Activated CD4-positive, alpha-beta T cell treated with anti-CD3 and anti-CD28 coated beads, Interleukin-10, Interleukin-2, amounts not matched to agents 100 ng/mL and 50 ng/mL, durations not matched to agents 16 hours and 8 hours (primary cell): ENCODE measurements at places on chromosomes 7 and 10.
A peak's percentile ranks its signal among the peaks of the same experiment; 100 is the strongest.

DNA sequence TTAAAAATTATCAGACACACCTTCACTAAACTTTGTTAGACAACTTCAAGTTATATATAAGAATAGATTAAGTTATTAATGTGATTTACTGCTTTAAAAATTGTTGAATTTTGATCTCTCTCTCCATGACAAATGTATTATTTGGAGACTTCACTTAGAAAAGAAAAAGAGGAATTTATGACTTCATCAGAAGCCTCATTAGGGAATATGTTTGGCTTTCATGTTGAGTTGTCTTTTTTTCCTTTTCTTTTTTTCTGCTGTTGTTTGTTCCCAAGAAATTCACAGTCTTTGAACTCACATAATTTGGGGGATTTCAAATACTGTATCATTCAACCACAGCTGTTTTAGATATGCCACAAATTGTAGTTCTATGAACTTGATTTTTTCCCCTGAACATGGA lies 149.5 kb downstream of the PPP1R9A start:
- DNase-seq: no peak

DNA sequence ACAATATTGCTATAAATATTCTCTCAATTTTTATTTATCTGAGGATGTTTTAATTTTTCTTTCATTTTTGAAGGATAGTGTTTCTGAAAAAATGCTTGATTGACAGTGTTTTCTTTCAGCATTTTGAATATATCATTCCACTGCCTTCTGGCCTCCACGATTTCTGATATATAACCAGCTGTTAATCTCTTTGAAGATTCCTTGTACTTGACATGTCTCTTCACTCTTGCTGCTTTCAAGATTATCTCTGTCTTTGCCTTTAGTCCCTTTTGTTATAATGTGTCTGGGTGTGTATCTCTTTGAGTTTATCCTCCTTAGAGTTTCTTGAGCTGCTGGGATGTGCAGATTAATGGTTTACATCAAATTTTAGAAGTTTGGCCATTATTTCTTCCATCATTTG lies 22.8 kb upstream of the DNAJC1 start:
- DNase-seq: no peak

DNA sequence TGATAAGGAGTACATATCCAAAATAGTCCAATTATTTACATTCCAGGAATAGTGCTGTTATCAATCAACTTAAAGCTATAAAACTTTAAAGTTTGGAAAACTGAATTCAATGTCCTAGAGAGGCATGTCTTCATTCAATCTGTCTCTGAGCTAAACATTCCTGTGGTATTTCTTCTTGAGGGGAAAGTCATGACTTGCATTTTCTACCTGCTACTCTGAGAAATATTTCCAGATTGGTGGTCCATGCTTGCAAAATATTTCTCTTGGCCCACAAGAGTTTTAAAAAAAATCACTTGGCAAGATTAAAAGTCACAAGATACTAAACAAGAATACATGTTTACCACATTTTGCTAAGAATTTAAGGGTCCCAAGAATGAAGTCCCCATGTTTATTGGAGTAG lies 63.6 kb upstream of the HGF start:
- DNase-seq: no peak

GRCh38 chr7:128879939-128880746 lies 17.5 kb downstream of the ATP6V1F start:
- no peak for DNase-seq

DNA sequence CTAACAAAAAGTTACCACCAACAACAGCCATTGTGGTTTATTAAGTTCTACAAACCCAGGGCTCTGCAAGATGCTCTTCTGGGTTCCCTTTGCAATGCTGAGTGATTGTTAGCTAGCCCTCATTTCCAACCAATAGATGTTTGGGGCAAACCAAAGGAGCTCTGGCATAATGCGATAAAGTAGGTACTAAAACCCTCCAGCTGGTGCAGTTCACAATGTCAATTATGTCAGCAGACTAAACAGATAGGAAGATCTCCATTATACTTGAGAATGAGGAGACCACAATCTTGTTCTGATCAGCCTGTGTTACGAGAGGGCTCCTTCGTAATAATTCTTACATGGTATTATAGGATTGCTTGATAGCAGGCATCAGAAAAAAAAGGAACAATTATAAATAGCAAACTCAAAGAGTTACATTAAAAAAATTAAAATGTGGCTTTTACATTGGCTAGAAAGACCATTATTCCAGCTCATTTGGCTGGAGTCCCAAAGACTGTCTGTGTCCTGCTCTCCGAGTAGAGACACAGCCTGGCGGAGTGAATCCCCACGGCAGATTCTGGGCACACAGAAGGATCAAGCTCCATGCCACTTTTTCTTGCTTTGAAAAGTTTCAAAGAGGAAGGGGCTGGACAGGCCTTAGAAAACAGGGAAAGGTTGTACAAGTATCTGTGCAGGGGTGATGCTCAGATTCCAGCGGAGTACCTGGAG lies 93.8 kb downstream of the ZRANB1 start:
- DNase-seq: no peak

DNA sequence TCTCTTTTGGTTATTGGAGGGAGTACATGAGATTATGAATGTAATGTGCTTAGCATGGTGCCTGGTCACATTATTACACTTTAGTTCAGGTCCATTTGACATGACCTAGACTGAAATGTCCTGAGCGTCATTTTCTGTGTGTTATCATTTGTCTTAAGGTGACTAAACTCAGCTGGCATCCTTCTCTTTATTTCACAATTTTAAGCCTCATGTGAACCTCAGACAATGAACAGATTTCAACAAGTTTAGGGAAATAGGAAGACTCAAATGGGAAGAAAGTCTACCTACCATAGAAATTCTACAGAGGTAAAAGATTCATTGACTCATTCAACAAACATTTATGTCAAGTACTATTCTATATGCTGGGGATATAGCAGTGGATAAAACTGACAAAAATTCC lies 70.2 kb upstream of the EXOC6 start:
- DNase-seq: no peak

- DNase-seq: peak; percentile 19
These were observed 14.3 kb downstream of the EIF4EBP2 start for GRCh38 chr10:70418229-70418628.

DNA sequence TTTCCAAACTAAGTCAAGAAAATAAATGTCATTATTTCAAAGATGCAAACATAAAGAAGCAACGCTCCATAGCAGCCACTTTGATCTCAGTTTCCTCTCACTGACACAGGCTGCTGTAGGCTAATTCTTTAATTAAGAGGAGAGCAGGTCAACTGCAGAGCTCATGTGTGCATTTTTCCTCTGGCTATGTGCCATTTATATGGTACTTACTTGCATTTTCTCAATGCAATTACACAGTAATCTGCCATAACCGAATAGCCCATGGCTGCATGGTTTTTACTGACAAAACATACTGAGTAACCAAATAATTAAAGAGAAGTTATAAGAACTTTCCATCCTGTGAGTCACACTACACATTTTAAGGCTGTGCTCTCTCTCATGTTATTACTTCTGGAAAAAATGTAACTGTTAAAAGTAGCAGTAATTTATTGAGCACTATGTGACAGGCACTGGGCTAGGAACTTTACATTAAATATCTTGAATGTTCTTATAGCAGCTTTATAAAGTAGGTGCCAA lies 122.0 kb downstream of the ELAPOR2 start:
- DNase-seq: no peak

DNA sequence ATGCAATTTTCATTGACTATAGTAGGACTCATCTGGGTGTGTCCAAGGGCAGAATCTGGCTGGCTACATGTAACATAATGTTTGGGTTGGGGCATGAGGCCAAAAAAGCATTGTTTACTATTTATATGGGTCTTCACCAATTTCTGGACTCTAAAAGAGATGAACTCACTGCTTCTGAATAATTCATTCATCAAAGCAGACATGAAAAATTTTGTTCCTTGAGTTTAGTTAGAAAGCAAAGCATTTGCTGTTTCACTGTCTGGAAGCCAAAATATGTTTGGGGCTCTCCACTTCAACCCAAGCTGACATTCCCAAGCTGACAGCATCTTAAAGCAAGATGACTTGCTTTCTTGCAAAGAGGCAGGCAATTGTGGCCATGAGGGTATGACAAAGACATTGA lies 670.6 kb downstream of the SUGCT start:
- DNase-seq: no peak

DNA sequence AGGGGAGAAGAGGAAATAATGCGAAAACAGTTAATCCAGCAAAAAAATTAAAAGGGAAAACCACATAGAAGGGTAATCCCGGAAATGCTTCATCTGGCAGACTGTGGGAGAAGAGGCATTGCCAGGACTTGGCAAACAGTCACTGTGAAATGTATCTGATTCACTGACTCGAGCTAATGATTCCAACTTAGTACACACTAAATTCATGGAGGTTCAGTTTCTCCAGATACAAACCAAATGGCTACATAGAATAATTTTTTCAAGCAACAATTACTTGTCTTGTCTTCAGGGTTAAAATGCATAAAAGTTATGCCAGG lies 36.4 kb downstream of the GDI2 start:
- DNase-seq: no peak

- no peak for DNase-seq
These were observed 8.9 kb upstream of the TMED4 start for GRCh38 chr7:44590910-44591309.

DNA sequence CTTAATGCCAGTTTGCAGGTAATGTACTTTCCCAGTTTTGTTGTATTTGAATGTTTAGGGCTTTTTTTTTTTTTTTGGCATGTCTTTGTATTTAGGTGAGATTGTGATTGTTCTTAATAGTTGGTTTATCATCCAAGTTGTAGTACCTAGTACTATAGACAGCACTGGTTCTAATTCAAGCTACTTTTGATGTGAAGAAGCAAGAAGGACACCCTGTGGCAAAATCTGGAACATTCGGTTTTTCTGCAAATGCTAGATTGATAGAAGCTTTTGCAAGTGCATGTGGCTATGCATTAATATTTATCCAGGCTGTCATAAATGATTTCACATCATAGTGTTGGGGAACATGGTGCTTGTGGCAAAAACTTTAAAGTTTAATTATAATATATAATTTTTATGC lies 248.9 kb downstream of the FOXP2 start:
- peak; percentile 20 for DNase-seq

DNA sequence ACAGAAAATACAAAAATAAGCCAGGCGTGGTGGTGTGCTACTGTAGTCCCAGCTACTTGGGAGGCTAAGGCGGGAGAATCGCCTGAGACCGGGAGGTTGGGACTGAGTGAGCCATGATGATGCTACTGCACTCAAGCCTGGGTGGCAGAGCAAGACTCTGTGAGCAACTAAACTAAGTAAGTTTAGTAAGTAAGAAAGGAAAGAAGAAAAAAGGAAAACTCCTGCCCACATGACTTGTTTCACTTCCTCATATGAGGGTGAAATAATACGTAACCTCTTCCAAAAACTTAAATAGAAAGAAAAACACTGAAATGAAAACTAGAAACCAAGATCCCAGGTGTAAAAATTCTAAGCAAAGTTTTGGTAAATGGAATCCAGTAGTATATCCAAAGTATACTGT lies 79.6 kb downstream of the LARP4B start:
- no peak for DNase-seq

- no peak for DNase-seq
These were observed 71.0 kb downstream of the GNAT3 start for GRCh38 chr7:80440883-80441282.

DNA sequence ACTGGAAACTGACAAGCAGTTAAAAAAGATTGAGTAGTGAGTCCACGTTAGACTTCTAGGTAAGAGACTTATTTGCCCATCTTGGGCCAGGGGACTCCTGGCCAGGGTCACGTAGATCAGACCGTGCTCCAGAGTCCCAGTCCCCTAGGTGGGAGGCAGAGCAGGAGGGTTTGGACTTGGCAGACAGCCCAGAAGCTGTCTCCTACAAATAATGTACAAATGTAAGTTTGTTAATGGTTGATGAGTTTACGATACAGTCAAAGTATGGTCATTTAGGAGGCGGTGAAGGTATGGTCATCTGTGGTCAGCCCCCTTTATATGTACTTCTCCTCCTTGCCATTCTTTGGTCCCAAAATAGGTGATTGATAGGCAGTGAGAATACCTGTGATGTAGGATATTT lies 28.2 kb downstream of the INPP5F start:
- DNase-seq: no peak

DNA sequence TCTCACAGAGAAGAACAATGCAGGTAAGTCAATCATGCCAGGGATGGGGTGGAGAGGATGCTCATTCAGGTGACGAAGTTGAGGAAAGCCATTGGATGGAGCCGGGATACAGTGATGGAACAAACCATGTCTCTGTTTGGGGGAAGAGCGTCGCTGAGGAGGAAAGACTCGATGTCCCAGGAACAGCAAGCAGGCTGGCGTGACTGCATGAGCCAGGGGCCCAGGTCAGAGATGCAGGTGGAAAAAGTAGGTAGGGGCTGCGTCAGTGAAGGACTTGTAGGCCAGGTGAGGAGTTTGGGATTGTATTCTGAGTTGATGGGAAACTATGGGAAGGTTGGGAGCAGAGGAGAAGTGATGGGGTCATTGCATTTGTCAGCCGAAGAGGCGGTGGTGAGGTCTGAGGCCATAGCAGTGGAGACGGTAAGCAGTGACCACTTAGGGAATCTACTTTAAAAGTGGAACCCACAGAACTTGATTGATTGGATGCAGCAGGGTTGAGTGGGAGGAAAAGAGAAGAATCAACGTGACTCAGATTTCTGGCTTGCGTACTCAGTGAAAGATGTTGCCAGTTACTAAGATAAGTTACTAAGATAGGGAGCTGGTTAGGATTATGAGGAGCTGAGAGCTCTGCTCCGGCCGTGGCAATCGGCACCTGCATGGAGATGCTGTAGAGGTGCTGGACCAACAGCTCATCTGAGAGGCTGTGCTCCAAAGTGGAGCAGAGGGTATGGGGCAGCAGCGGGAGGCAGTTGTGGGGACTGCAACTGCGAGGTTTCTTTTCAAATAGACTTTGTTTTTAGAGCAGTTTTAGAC lies 12.5 kb upstream of the IL2RA start:
- DNase-seq: peak; percentile 64

GRCh38 chr7:83271212-83272099 lies 108.8 kb upstream of the PCLO start:
- no peak for DNase-seq

GRCh38 chr10:88315755-88316154 lies 267.4 kb downstream of the RNLS start:
- DNase-seq: no peak

DNA sequence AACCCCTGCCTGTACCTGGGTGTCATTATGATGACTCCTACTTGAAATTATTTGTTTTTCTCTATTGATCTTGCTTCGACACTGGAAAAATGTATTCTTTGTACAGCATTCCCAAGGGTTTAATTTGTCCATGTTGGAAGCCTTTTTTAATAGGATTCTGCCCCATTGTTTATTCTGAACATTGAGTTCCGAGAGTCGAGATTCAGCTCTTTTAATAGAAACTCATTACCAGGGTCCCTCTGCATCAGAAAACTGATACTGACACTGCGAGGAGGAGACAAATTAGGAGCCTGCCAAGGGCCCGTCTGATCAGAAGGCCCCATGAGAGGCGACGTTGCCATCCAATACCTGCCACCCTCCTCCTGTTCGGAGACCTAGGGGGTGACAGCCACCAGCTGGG lies 260.5 kb upstream of the ZMIZ1 start:
- no peak for DNase-seq

- DNase-seq: no peak
These were observed 37.1 kb upstream of the FBXW4 start for GRCh38 chr10:101732096-101732495.
